Fibroblast of skin of scalp (primary cell): ENCODE measurements at places on chromosomes 7 and 10.

DNA sequence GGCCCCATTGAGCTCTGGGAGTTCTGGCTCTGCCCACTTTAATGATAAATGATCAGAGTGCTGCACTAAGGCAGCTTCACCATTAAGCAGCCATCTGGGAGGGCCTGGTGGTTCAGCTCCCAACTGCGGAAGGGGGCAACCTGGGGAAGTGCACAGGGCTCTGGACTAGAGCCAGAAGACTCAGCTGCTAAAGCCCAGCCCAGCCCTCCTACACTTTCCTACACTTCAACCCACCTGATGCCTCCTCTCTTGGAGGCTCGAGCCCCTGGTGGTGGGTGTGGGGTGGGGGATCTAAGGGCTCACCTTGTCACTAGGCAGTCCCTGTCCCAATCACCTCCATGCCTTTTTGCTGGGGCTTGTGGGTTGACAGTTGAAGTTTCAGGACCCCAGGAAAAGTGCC, 60.6 kb upstream of the ANTXRL start:
- DNase-seq = no peak

- DNase-seq = no peak
Measured at GRCh38 chr7:37518266-37518665, 69.6 kb upstream of the ELMO1 start.

DNA sequence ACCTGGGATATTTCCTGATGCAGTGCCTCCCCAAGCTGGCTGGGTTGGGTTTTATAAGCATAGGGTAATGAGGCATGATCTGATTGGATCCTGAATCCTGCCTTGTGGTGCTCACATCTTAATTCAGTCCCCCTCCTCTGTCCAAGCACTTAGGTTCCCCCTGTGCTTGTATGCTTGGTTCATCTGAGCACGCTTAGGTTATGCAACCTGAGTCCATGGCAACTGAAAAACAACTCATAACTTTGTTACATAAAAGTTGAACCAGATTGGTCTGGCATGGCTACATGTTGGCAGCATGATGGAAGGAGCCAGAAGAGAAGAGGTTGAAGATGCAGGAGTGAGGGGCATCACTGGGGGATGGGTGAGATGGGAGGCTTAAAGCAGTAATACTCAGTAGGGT, 57.3 kb upstream of the OSBPL3 start:
- no peak for DNase-seq

GRCh38 chr7:16712916-16713315, 40.6 kb upstream of the TSPAN13 start:
- peak; percentile 37 for DNase-seq

GRCh38 chr7:129264534-129264933, 39.7 kb downstream of the AHCYL2 start:
- no peak for DNase-seq

DNA sequence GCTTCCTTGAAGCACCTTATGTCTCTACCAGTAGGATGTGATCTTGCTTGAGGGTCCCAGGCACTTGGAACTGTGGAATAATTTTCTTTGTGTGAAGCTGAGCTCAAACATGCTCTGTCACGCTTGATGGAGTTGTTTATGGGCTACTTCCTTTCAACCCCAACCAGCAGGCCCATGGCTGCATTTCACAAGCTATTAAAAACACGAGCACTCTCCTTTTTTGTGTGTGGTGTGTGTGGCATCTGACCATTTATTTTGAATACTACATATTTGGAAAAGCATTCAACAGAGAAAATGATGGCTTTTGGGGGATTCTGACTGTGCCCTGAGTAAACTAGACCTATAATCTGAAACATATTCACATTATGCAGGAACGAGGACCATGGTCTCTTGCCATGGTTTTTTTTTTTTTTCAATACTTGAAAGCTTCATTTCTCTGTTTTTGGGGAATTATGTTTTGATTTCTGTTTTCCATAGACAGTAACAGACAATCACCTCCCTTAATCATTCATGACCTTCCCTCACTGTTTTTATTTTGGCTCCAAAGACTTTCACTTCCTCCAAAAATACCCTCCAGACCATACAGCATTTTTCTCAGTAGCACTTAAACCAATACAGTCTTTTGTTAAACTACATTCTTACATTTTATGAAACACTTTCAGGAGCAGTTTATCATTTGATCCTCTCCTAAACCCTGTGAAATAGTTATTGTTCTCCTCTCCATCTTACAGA, 233.6 kb upstream of the BMPER start:
- peak; percentile 73 for DNase-seq

DNA sequence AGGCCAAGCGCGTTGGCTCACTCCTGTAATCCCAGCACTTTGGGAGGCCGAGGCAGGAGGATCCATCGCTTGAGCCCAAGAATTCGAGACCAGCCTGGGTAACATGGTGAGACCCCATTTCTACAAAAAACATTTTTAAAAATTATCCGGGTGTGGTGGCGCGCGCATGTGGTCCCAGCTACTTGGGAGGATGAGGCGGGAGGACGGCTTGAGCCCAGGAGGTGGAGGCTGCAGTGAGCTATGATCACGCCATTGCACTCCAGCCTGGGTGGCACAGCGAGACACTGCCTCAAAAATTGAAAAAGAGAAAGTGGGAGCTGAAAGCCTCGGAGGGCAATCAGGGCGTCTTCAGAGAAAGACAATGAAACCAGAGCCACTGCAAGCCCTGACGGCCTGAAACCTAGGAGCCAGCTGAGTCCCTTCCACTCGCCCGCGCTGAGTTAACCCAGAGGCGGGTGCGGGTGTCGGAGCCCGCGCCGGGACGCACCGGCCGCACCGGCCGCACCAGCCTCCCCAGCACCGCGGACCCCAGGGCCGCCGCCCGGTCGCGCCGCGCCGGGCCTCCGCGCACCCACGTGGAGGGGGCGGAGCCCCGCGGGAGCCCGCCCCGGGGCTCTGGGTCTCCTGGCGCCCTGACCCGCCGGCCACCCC, 22.4 kb downstream of the ZFAND2A start:
- no peak for DNase-seq

DNA sequence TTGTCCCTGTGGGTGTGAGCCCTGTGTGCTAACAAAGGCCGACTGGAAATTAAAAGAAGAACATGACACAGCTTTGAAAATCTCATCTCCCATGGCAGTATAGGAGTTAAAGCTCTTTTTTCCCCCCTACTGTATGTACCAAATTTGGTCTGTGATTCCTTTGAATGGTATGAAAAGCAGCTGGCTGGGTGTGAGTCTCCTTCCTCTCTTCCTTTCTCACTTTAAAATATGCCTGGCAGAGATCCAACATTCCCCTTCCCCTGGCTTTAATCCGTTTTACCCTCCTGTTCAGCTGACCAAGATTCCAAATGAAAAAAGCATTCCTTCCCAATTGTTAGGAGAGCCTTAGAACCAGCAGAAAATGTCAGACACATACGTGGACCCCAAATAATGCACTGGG, 225.0 kb upstream of the CELF2 start:
- peak; percentile 99 for DNase-seq

GRCh38 chr7:1555813-1556543, at the start of gene TMEM184A:
Gene TMEM184A, minus strand, starts transcription at chr7:1556205. Its CDS starts 721 bp downstream, at chr7:1555484.
- no peak for DNase-seq

GRCh38 chr7:29281782-29282541, 87.4 kb downstream of the CHN2 start:
- peak; percentile 18 for DNase-seq

- DNase-seq = peak; percentile 68
Measured at GRCh38 chr7:130421684-130422083, 19.1 kb downstream of the CEP41 start.

DNA sequence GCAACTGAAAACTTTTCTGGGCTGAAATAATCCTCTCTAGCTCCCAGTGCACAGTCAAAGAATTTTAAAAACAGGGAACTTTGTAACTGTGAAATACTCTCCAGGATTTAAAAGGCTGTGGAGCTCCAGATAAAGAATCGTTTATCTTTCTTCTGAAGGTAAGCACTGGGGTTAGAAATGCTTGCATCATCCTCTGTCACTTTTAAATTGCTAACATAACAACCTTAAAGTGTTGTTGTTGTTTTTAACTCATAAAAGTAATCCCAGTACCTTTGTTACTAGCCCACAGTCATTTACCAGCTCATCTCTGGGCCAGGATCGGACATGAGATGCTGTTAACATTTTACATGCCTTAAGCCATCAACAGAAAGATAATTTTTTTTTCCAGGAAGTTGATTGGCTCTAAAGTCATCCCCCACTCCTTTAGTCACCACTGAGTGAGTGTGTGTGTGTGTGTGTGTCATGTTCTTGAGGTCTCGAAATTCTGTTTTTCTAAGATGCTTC, at the start of gene SLC39A12:
Gene SLC39A12 (plus strand): TSS at position 51 of the 504 bp plus-strand sequence. CDS start 1,359 bp downstream, outside the sequence.
- peak; percentile 71 for DNase-seq

- no peak for DNase-seq
Measured at GRCh38 chr7:91126762-91127161, 137.5 kb upstream of the FZD1 start.

GRCh38 chr10:1345368-1345767, 289.2 kb downstream of the WDR37 start:
- DNase-seq = no peak

DNA sequence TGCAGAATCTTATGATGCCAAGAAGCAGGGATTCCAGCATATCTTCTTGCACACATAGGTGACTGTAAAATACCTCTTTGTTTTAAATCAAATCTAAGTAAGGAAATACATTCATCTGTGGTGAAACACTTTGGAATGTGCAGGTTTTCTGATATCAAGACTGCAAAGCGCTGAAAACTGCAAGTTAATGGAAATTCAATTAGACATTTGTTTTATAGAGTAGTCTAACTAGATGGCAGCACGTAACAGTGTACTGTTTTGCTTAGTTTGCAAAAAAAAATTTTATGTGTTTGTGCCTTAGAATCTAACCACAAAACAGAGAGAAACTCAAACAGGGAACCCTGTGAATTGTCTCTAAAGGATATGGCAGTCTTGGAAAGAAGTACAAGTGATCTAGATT, 259.2 kb downstream of the HDAC9 start:
- peak; percentile 55 for DNase-seq

- no peak for DNase-seq
Measured at GRCh38 chr10:117311261-117311660, 64.0 kb downstream of the PDZD8 start.

GRCh38 chr10:49505076-49505475, 33.8 kb downstream of the ERCC6 start:
- no peak for DNase-seq

DNA sequence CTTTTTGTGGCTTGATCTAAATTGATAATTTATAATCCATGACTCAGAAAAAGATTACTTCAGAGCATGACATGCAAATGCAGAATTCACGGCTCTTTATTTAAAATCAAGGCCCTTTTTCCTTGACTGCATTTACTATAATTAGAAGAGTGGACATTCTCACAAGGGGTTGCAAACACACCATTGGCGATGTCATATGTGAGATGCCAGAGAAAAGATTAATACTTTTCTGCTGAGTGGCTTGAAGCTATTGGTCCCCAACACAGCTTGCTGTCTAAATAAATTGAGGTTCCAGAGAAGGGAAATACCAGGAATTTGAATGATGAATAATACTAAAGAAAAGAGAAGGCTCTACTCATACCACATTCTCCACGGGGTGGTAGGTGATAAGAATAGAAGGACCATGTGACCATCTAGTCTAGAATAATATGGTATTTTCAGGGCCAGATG, 78.7 kb upstream of the ARID5B start:
- DNase-seq = peak; percentile 79

DNA sequence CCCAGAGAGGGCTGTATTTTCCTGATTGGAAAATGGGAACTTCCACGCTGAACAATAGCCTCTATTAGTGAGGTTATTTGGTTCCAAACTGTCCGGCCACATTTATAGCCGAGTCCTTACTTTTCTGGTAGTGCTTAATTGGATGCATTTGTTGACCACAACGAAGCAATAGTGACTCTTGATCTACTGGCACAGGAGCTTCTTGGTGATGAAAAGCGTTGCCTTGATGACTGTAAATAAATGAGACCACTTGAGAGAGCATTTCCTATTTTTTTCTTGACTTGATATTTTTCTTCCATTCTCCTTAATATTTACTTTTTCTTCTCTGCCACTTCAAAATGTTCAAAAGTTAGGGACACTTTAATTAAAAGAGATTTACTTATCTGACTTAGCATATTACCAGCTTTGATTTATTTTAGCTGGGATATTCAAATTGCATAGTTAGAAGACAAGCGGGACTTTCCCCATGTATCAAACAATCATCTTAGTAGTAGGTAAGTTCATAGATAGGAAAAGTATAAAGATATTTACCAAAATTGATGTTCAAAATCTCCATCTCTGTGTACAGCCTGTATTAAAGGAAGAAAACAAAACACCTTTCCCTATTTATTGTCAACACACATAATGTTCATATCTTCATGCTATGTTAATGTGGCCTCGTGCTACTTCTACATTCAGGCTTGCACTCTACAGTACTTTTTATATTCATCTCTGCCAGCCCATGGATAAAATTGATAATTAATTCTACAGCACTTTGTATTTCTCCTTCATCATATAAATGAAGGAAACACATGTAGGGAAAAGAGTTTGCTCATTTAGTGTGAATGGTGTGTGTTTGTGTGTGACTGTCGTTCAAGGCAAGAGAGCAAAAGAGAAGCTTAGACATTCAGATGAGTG, 5.1 kb upstream of the SP8 start:
- DNase-seq = no peak

- no peak for DNase-seq
Measured at GRCh38 chr7:88201305-88201704, 18.5 kb downstream of the SRI start.

GRCh38 chr10:1870491-1870890, 133.2 kb upstream of the ADARB2 start:
- DNase-seq = no peak

GRCh38 chr10:58023341-58024073, 244.2 kb downstream of the IPMK start:
- DNase-seq = peak; percentile 86

GRCh38 chr7:77370606-77371005, 45.5 kb downstream of the GSAP start:
- DNase-seq = no peak

DNA sequence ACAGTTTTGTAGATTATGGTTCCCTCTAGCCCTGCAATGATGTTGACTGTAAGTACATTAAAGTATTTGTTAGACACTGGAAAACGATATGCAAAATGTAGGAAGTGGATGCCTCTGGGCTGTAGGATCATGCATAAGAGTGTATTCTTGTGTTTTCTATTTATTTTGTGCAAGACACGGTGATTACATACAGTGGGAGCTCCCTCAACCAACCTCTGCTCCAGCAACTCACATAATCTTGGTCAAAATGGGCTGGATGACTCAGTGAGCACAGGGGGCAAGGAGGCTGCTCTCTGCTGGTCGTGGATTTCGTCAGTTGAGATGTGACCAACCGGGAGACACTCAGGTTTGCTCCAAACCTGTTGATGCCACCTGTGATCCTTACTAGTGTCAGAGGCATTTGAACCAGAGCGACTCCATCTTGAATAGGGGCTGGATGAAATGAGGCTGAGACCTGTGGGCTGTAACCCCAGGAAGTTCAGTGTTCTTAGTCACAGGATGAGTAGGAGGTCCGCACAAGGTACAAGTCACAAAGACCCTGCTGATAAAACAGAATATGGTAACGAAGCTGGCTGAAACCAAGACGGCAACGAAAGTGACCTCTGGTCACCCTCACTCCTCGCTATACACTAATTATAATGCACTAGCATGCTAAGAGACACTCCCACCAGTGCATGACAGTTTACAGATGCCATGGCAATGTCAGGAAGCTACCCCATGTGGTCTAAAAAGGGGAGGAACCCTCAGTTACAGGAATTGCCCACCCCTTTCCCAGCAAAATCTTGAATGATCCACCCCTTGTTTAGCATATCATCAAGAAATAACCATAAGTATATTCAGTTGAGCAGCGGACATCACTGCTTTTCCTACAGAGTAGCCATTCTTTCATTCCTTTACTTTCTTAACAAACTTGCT, 56.4 kb upstream of the FAM20C start:
- no peak for DNase-seq
